ENCODE measurements at places on chromosomes 4 and X. TPM values are rescaled to one million over a fixed set of nuclear protein-coding genes. Genes with fewer than 3 reads are reported as not detected.

The IL15 gene
- total RNA-seq, result 2.4 TPM

The IL21 gene
- not detected for total RNA-seq

The GAB1 gene
- 71.1 TPM for total RNA-seq

The FAAH2 gene
- 3.1 TPM for total RNA-seq

The CSN1S1 gene
- total RNA-seq, result not detected

The SLC49A3 gene
- 3.5 TPM for total RNA-seq

The POLN gene
- total RNA-seq, result 4.8 TPM

The SLC7A11 gene
- 7.1 TPM for total RNA-seq

The MAGEC1 gene
- not detected for total RNA-seq

The NHSL2 gene
- total RNA-seq, result 15.6 TPM

The JCHAIN gene
- 3.0 TPM for total RNA-seq

The SHROOM2 gene
- total RNA-seq, result 23.6 TPM

The RHOH gene
- 1.8 TPM for total RNA-seq

The GPR119 gene
- total RNA-seq, result not detected

The RP2 gene
- total RNA-seq, result 19.2 TPM

The SERPINA7 gene
- total RNA-seq, result not detected

The SYP gene
- total RNA-seq, result 152 TPM

The COX7B2 gene
- not detected for total RNA-seq

The SLC10A4 gene
- 3.1 TPM for total RNA-seq

The POU4F2 gene
- 7.9 TPM for total RNA-seq

The BEX5 gene
- total RNA-seq, result 7.7 TPM

The FGFBP2 gene
- not detected for total RNA-seq

The CPLX1 gene
- 9.2 TPM for total RNA-seq

The SPARCL1 gene
- total RNA-seq, result 261 TPM

The RAB9A gene
- total RNA-seq, result 45.1 TPM

The PCDH10 gene
- 19.4 TPM for total RNA-seq

The BMX gene
- 1.7 TPM for total RNA-seq

The MAGEA3 gene
- total RNA-seq, result not detected

The ADH1C gene
- 1.3 TPM for total RNA-seq

The C4orf50 gene
- 2.0 TPM for total RNA-seq

The ZCCHC4 gene
- 38.0 TPM for total RNA-seq

The ALB gene
- total RNA-seq, result 0.71 TPM

The TMEM128 gene
- 29.8 TPM for total RNA-seq

The HPSE gene
- 0.93 TPM for total RNA-seq

Data from camera-type eye (tissue), 1 donor.